ENCODE measurements at places on chromosomes 4 and X.
A peak's percentile ranks its signal among the peaks of the same experiment; 100 is the strongest.

DNA sequence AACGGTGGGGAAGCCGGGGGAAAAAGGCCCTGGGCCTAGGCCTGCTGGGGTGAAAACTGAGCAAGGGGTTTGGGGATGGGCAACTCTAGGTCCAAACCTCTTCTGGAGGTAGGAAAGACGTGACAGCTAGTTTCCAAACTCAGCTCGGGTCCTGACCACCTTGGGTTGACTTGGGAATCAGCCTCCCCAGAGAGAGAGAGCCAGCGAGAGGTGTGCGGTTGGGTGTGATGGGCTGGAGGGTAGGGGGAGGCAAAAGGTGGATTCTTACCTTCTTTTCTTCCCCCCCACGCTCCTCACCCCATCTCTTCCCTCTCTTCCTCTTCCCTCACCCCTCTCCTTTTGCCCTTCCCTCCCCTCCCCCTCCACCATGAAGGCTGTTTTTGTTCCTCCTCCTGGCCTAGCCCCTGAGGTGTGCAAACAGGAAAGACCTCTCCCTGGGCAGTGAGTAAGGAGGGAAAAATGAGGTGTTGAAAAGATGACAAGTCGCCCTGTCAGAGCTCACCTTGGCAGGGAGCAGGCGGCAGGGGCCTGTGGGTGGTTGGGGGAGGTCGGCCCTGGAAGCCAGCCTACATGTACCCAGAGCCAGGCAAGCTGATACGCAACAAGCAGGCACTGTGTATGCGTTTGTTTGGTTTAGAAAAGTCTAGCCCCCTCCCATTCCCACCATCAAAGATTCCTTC is 14.8 kb downstream of the PJA1 start:
- peak; percentile 38 for DNase-seq

DNA sequence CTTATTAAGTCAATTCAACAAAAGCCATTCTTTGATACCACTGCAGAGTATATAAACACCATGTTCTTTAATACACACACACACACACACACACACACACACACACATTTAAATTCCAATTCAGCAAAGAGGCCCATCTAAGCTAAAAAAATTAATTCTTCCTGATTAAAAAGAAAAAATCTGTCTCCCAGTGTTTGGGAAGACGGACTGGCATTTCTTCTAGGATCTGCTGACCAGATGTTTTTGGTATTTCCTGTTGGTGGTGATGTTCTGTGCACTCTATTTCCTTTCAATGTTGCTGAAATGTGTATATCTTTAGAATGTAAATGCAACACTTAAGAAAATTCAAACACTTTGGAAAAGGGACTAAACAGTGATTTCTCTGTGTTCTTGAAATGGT is 243.8 kb downstream of the THOC2 start:
- DNase-seq: no peak

DNA sequence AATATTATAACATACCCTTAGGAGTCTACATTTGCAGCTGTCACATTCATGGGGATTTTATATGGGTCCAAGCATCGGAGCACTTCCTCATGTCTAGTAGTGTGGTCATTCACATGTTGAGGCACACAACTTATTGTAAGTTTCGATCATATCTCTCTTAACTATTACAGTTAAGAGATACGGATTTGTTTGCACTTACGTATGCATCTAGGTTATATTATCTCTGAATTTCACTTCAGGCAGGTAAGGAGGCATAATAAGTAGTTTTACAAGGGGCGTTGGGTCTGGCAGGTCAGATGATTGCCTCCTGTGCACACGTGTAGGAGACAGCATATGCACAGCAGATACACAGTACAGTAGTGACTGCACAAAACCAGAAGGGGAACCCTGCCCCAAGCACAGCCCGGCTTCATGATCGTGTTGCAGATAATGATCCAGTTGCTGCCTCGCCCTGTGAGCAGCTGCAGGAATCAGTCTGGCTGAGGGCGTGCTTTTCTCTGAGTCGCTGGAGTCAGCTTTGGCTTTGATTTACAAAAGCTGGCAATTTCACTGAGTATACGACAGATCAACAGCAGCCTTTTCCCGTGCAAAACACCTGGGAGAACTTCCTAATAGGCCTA is 302.9 kb upstream of the GATB start:
- DNase-seq: no peak

GRCh38 chr4:51833236-51833635 is 9.7 kb upstream of the DCUN1D4 start:
- DNase-seq: peak; percentile 49

GRCh38 chr4:36385951-36386571 is 104.6 kb downstream of the DTHD1 start:
- no peak for DNase-seq

DNA sequence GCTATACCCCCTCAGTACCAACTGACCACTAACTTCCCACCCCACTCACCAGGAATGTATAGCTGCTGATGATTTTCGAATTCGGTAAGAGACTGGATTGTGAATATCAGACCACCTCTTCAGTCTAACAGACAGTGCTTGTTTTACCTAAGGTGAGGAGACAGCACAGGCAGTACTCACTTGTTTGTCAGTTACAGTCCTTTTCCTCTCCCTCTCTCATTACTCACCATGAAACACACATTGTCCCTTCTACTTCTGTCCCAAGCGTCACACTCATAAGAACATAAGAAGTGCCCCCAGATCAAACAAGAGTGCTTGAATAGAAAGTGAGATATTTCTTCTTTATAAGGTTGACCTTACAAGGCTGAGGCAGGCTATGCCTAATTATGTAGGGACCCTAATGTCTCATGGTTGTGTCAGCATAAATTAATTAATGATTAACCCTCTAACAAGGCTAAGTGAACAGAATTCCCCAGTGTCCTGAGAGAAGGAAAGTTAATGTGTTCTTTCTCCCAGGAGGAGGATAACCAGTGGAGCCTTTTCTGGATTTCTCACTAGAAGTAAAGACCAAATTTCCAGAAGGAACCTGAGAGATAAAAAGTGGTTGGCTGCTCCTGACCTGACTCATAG is 32.2 kb downstream of the ZCCHC12 start:
- no peak for DNase-seq
